ENCODE measurements at places on chromosomes 5 and 9.

- peak; percentile 4 for DNase-seq
These were observed 11.6 kb upstream of the IL12B start for GRCh38 chr5:159341906-159342310.

DNA sequence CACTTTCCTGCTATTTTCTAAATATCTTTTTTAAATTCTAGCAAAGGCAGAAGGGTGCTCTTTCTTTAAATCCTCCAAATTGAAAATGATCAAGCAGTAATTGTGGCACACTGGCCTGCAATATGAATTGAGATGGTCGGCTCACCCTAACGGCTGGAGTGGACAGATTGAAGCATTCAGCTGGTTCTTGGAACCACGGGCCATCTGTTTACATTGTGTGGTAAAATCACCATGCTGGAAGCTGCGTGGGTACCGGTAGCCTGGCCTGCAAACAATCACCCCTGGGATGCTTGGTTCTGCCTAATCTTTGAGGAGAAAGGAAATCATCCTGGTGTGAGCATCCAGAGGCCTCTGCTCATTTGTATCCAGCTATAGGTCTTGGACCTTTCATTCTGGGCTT, 289.3 kb downstream of the ZNF608 start:
- DNase-seq, result no peak

DNA sequence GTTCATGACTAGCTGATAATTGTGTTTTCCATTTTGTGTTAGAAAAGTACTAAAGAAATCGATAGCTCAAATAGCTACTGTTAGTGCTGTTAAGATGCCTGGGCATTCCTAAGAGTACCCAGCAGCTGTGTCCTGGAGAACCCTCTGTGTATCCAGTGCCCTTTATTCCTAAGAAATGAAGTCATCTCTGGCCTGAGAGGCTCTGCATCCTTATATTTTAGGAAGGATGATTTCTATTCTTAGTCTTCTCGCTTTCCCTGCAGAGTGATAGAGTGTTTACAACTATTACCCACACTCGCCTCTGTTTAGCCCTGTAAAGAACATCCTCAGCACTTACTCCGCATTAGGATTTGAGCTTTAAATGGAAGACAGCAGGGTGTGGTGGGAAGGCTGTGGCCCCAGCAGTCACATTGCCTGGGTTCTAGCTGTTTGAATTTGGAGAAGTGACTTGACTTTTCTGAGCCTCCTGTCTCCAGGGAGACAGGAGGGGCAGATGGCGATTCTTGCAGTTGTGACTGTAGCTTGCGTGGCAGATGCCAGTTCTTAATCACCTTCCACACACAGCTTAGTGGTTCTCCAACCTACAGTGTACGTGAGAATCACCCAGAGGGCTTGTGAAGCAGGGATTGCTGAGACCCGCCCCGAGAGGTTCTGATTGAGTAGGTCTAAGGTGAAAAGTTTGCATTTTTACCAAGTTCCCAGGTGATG, 177.2 kb upstream of the PITX1 start:
- no peak for DNase-seq

- no peak for DNase-seq
These were observed 27.5 kb downstream of the B4GALT1 start for GRCh38 chr9:33139421-33140228.

DNA sequence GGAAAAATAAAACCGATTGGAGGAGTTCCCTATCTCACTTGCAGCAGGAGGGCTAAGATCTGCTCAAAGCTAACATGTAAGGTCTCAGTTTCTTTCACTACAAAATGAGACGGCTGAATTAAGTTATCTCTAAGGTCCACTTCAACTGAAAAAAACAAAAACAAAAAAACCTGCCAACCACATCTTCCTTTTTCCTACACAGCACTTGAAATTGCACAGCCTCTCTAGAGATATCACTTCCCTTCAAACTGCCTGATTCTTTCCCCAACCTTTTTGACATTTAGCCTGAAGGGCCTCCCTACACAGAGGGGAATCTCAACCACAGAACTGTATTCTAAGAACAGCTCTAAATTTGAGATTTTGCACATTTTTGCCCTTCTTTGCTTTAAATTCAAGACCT, 227.9 kb upstream of the TARS1 start:
- DNase-seq, result no peak
